ENCODE measurements at places on chromosomes 7 and 10.

- peak; percentile 61 for DNase-seq
Observed at GRCh38 chr10:77877441-77878344, 48.9 kb downstream of the DLG5 start.

DNA sequence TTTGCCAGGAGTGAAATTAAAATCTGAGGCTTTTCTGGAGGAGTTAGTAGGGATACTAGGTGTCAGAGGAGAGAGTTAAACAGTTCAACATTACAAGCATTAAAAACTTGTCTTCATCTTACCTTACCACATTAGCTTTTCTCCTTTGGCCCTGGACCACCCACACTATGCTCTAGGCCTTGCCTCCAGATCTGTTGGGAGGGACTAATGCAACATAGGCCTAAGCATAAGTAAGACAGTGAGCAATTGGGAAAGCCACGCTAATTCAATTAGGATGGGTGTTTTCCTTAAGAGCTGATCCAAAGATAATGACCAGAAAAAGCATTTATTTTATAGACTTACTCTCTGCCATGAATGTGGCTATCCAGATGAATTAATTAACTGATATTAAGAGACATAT is 158.9 kb downstream of the ELMO1 start:
- DNase-seq: no peak

DNA sequence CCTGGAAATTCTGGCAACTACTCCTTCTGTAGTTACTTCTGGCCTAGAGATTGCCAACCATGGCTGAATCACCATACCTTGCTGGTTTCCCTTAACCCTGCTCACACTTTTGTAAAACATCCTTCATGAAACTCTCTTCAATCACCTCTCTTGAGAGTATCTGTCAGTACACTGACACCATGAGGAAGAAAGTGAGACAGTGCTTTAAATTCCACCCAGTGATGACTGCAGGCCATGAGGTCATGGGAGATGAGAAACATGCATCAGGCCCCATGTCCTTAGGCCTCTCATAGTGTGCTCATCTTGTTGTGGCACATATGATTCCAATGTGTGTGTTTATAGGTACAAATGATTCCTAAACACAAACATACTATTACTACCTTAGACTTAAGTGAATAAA is 24.6 kb upstream of the NAMPT start:
- no peak for DNase-seq

- no peak for DNase-seq
Observed at GRCh38 chr10:94878649-94879048, 59.8 kb upstream of the CYP2C9 start.

DNA sequence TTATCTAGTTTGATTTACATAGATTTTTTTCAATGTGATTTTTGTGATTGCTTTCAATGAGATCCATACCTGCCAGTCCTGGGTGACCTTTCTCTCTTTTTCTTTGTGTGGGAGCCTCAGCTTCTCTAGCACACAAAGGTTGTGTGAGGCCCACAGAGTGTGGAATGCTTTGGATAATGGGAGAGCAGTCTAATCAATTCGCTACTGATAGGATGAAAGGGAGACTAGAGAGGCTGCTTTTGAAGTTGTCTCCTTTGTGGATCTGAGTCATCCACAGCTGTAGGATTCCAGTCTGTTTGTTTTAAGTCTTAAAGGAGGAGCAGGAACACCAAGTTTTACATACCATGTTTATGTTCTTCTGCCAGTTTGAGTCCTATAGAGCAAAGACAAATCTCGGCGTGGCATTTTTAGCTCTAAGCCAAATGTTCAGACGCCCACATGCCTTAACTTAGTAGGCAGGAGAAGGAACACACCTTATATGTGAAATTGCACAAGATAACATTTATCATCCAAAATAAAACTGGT is 330.0 kb downstream of the ARL4A start:
- DNase-seq: peak; percentile 51

DNA sequence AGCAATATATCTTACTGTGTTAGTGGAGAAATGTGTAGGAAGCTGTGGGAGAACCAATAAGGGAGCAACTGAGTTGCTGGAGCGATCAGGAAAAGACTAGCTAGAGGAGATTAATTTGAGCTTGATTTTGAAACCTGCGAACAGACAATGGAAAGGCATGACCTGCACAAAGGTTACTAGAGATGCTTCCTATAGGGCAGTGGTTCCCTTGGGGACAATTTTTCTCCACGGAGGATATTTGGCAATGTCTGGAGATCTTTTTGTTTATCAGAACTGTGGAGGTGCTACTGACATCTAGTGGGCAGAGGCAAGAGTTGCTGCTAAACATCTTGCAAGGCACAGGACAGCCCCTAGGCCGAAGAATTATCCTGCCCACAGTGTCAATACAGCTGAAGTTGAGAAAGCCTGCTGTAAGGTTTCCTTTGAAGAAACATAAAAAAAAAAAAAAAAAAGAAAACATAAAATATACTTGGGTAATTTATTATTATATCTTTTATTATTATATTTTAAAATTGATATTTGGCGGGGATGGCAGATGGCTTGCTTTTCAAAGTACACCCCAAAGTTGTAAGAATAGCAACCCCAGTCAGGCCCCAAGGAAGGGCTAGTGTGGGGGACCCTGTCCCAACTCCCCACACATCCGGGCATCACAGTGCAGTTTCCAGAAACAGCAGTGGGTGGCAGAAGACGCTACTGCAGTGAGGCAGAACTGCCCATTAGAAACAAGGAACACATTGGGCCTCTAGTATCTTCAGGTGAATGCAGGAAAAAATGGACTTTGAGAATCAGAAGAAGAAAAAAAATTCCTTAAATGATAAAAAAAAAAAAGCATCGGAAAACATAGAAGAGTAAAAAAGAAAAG is 481.6 kb downstream of the SH2D4B start:
- peak; percentile 69 for DNase-seq

- no peak for DNase-seq
Observed at GRCh38 chr7:123023126-123023525, 27.6 kb upstream of the TAS2R16 start.
